NCI-H1417 (cell line): ENCODE measurements at places on chromosomes 11 and 22.

- DNase-seq: no peak
These were observed 9.7 kb downstream of the KIF18A start for GRCh38 chr11:28098257-28098656.

GRCh38 chr11:62601122-62601371, 618 bp downstream of the MTA2 start:
- no peak for DNase-seq

GRCh38 chr11:80925321-80925720, 1484.5 kb upstream of the TENM4 start:
- DNase-seq: peak; percentile 30

GRCh38 chr22:19776433-19777031, 16.0 kb downstream of the TBX1 start:
- DNase-seq: no peak

GRCh38 chr22:50218996-50219727, 18.4 kb downstream of the SELENOO start:
- peak; percentile 87 for DNase-seq

DNA sequence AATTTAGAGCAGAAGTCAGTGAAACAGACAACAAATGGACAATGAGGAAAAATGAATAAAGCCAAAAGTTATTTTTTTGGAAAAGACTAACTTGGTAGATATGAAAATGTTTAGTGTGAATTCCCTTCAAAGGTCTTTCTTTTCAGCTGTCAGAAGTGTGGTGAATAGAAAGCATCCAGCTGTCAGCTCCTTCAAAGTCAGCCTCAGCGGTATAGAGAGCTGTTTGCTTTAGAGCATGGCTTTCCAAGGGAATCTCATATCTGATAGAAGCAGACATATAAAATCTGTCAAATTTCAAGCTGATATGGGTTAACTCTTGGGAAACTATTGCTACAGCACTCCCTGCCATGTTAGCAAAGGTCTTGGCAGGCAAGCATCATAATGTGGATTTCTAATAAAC, 309.3 kb downstream of the CASP12 start:
- DNase-seq: no peak

GRCh38 chr11:3989921-3990290, 104.7 kb upstream of the RRM1 start:
- DNase-seq: no peak

GRCh38 chr11:704228-704674, 1.8 kb upstream of the EPS8L2 start:
- DNase-seq: no peak

GRCh38 chr11:75571625-75572024, 9.6 kb downstream of the SERPINH1 start:
- DNase-seq: no peak

- no peak for DNase-seq
These were observed 5.4 kb downstream of the MMP1 start for GRCh38 chr11:102792604-102793003.

GRCh38 chr11:75465701-75466531, 32.9 kb upstream of the KLHL35 start:
- no peak for DNase-seq

GRCh38 chr11:116360221-116360941, 412.4 kb downstream of the BUD13 start:
- no peak for DNase-seq
